ENCODE measurements at places on chromosomes 2 and 18. TPM values are rescaled to one million over a fixed set of nuclear protein-coding genes. Genes with fewer than 3 reads are reported as not detected.
A peak's percentile ranks its signal among the peaks of the same experiment; 100 is the strongest.

Gene MARCHF4
- total RNA-seq: not detected

Gene TWIST2
- total RNA-seq: not detected

Gene AKAIN1
- total RNA-seq: not detected

Gene ASTL
- total RNA-seq: not detected

Gene RNF144A
- total RNA-seq: 17.2 TPM

Gene DSG1
- total RNA-seq: not detected

Gene COL3A1
- total RNA-seq: not detected

Gene TMEM87B
- 8.0 TPM for total RNA-seq

Gene ANKRD30BL
- not detected for total RNA-seq

Gene ALPP
- not detected for total RNA-seq

- H3K27ac ChIP-seq: no peak overlapping the region
- H3K4me3 ChIP-seq: no peak overlapping the region
- peaks cover 11% of the 10 kb centered on the region for H3K36me3 ChIP-seq
- DNase-seq: no peak
- H3K4me1 ChIP-seq: peaks cover 5% of the 10 kb centered on the region
Observed at GRCh38 chr2:12978066-12978835, 261.5 kb downstream of the TRIB2 start.

GRCh38 chr2:122315306-122315705 lies 559.9 kb downstream of the TSN start:
- no peak overlapping the region for H3K27ac ChIP-seq
- H3K4me1 ChIP-seq: no peaks in the 10 kb centered on the region
- H3K36me3 ChIP-seq: no peaks in the 10 kb centered on the region
- H3K4me3 ChIP-seq: no peak overlapping the region
- H3K27me3 ChIP-seq: no peaks in the 10 kb centered on the region

GRCh38 chr2:86254576-86255538 lies 55.6 kb downstream of the MRPL35 start:
- no peaks in the 10 kb centered on the region for H3K36me3 ChIP-seq
- H3K4me1 ChIP-seq: no peaks in the 10 kb centered on the region
- H3K27ac ChIP-seq: no peak overlapping the region
- no peak for DNase-seq

- H3K27me3 ChIP-seq: no peaks in the 10 kb centered on the region
- H3K4me1 ChIP-seq: no peaks in the 10 kb centered on the region
- H3K27ac ChIP-seq: no peak overlapping the region
- no peaks in the 10 kb centered on the region for H3K36me3 ChIP-seq
- no peak for DNase-seq
- H3K4me3 ChIP-seq: no peak overlapping the region
Observed at GRCh38 chr2:211957799-211958198, 580.8 kb downstream of the ERBB4 start.

- no peaks in the 10 kb centered on the region for H3K4me1 ChIP-seq
- H3K36me3 ChIP-seq: no peaks in the 10 kb centered on the region
- no peak overlapping the region for H3K4me3 ChIP-seq
- DNase-seq: no peak
Observed at GRCh38 chr2:42021464-42021863, 26.4 kb upstream of the PKDCC start.

- peaks cover 21% of the 10 kb centered on the region for H3K36me3 ChIP-seq
- no peaks in the 10 kb centered on the region for H3K27me3 ChIP-seq
- H3K4me1 ChIP-seq: peaks cover 88% of the 10 kb centered on the region
- H3K4me3 ChIP-seq: peak overlapping the region; percentile 94
- H3K27ac ChIP-seq: peak overlapping the region; percentile 96
- peak; percentile 91 for DNase-seq
Observed at GRCh38 chr2:68774569-68775271, 40.1 kb downstream of the ARHGAP25 start.

- H3K27me3 ChIP-seq: peaks cover 15% of the 10 kb centered on the region
- DNase-seq: no peak
- H3K27ac ChIP-seq: no peak overlapping the region
- H3K36me3 ChIP-seq: no peaks in the 10 kb centered on the region
- no peak overlapping the region for H3K4me3 ChIP-seq
Observed at GRCh38 chr2:2016651-2017311, 272.5 kb upstream of the PXDN start.

DNA sequence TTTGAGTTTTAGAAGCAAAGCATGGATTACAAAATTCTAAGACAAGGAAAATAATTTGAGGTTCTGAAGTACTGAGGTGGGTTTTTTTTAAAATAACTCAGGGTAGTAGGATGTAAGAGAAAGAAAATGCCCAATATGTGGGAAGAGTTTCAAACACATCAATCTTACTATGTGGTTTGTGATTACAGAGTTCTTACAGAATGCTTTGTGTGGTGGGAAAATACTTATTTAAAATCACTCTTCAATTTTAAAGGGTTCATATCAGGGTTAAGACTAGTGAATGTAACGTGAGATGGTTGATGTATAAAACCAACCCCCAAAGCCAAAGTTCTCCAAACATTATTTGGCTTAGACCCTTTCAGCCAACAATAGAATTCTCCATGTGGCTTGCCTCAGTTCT lies 173.5 kb downstream of the UBE2E3 start:
- no peak overlapping the region for H3K4me3 ChIP-seq
- peak overlapping the region; percentile 2 for H3K27ac ChIP-seq
- H3K4me1 ChIP-seq: peaks cover 26% of the 10 kb centered on the region
- no peak for DNase-seq

DNA sequence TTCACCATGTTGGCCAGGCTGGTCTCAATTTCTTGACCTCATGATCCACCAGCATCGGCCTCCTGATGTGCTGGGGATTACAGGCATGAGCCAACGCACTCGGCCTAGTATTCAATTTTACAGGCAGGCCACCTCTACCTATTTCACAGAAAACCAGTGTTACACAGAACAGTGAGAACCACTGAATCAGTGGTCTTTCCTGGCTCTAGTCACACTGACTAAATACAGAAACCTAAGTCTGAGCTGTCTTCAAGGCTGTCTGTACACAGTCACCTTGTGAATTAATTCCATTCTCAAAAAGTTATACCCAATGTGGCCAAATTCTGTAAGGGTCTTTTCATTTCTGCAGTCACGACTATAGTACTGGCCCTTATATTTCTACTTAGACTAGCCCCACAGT lies 3.5 kb downstream of the RNF149 start:
- peak overlapping the region; percentile 96 for H3K4me3 ChIP-seq
- H3K36me3 ChIP-seq: peaks cover 15% of the 10 kb centered on the region
- peaks cover 69% of the 10 kb centered on the region for H3K4me1 ChIP-seq
- DNase-seq: peak; percentile 69
- peak overlapping the region; percentile 95 for H3K27ac ChIP-seq

GRCh38 chr2:23655934-23656596 lies 270.9 kb downstream of the ATAD2B start:
- DNase-seq: no peak
- no peak overlapping the region for H3K27ac ChIP-seq
- H3K27me3 ChIP-seq: peaks cover 2% of the 10 kb centered on the region
- no peak overlapping the region for H3K4me3 ChIP-seq

DNA sequence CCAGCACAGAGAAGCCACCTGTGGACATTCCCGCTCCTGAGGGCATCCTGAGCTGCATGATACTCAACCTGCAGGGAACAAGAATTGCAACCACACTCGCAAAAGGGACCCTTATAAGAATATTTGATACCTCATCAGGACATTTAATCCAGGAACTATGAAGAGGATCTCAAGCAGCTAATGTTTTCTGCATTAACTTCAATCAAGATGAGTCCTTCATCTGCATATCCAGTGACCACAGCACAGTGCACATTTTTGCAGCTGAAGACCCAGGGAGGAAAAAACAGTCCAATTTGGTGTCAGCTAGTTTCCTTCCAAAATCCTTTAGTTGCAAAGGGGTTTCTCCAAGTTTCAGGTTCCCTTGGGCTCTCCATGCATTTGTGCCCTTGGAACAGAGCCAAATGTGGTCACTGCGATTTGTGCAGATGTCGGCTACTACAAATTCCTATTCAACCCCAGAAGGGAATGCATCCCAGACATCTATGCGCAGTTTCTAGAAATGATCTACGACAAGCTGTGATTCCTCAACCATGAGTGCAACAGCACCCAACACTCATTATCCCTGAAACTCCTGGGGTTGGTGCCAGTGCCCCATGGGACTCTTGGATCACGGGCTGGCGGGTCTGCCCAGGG lies 23.3 kb upstream of the FHOD3 start:
- no peak overlapping the region for H3K27ac ChIP-seq
- H3K4me3 ChIP-seq: no peak overlapping the region
- no peak for DNase-seq
- peaks cover 24% of the 10 kb centered on the region for H3K27me3 ChIP-seq
- H3K4me1 ChIP-seq: no peaks in the 10 kb centered on the region
- no peaks in the 10 kb centered on the region for H3K36me3 ChIP-seq

DNA sequence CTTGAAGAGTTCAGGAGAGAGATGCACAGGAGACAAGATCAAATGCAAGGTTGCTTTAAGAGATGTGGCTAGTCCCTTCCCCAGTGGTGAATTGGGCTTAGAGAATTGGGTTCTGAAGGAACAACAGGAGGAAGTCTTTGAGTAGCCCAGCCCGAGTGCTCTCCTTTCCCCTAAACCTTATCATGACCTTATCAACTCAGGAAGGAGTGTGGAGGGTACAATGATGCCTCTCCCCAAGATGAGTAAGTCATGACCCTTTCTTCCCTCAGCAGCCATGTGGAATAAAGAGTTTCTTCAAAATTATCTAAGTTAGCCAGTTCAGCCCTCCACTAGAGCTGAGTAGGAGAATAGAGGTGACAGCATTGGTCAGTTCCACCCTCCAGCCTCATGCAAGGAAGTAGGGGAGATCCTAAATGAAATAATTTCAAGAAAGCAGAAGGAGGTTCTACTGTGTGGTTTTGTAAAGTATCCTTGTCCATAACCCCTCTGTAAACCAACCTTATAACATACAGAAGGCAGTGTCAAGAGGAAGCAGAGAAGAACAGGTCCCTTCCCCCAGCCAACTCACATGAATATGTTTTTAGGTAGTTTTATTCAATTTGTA lies 88.4 kb downstream of the ARHGAP15 start:
- no peaks in the 10 kb centered on the region for H3K36me3 ChIP-seq
- no peak overlapping the region for H3K4me3 ChIP-seq
- H3K27ac ChIP-seq: peak overlapping the region; percentile 31
- no peaks in the 10 kb centered on the region for H3K27me3 ChIP-seq
- H3K4me1 ChIP-seq: peaks cover 22% of the 10 kb centered on the region

DNA sequence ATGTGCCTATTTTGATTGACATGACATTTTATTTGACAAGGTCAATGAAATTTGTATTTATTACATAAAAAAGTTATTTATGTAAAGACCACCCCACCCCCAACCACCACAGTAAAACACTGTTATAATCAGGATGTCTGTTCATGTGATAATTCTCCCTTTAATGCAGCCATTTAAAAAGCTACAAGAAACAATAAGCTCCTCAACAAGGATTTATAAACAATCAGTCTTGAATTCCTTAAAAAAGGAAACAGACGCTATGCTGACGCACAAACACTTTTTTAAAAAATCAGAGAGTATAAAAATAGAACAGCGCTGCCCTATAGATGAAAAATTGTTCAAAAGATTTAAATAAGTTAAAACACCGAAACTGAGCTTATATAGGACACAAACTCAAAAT lies 102.2 kb downstream of the SOS1 start:
- H3K4me1 ChIP-seq: no peaks in the 10 kb centered on the region
- H3K27ac ChIP-seq: no peak overlapping the region
- no peaks in the 10 kb centered on the region for H3K27me3 ChIP-seq
- H3K36me3 ChIP-seq: peaks cover 4% of the 10 kb centered on the region

- H3K27me3 ChIP-seq: peaks cover 12% of the 10 kb centered on the region
Observed at GRCh38 chr18:48519431-48520100, 19.3 kb upstream of the CTIF start.

DNA sequence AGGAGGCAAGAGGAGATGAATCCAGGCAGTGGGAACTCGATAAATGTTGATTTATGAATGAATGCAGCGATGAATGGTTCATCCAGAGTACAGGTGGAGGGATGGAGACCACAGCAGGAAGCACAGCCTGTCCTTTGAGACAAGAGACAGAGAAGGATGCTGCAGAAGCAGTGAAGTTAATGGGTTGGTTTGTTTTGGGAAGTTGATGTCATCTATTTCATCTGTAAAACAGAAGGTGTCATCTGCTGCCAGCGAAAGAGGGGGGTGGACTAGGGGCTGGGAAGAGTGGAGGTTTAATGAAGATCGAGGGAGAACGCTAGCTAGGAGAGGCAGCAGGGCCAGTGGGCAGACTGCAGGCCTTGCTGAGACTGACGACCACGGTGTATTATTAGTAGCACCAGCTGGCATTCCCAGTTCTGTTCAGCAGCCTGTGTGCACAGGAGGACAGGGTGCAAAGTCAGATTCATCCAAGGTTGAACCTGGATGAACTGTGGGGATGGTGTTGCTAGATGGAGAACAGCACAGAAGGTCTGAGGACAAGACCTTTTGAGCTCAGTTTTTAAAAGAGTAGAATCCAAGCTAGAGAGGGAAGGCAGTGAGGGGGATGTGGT lies 120.3 kb upstream of the CAPN13 start:
- peak; percentile 25 for DNase-seq
- no peak overlapping the region for H3K4me3 ChIP-seq
- H3K27me3 ChIP-seq: no peaks in the 10 kb centered on the region
- H3K27ac ChIP-seq: no peak overlapping the region
- no peaks in the 10 kb centered on the region for H3K4me1 ChIP-seq

DNA sequence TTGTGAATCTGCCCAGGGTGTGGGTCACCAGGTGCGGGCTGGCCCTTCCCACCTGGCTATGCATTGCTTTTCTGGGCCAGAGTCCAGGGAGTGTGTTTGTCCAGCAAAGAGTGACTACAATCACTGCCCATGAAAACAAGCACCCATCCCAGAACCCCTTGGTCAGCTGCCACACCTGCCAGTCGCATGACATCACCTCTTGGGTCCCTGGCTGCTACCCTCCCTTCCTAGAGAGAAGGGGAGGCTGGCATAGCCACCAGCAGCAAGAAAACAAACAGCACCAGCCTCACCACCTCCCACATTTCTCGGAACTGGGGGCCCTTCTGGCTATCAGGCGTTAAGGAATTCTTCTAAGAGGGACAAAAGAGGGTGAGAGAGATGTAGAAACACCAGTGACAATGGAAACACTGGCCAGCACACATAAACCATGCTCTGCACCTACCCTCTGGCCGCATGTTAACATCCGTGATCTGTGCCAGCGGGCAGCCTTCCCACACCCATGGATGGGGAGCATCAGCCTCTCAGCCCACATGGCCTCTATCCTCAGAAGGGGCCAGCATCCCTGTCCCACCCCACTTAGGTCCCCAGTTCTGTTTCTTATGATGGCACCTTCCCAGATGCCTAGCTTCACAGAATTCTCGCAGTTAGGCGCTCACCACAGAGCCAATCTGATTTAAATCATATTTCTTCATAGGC lies 109.7 kb upstream of the GLI2 start:
- H3K4me3 ChIP-seq: no peak overlapping the region
- H3K4me1 ChIP-seq: no peaks in the 10 kb centered on the region
- H3K27ac ChIP-seq: no peak overlapping the region

GRCh38 chr2:190303647-190304046 lies 16.0 kb downstream of the HIBCH start:
- peaks cover 22% of the 10 kb centered on the region for H3K36me3 ChIP-seq
- no peak overlapping the region for H3K4me3 ChIP-seq
- H3K27ac ChIP-seq: no peak overlapping the region
- no peaks in the 10 kb centered on the region for H3K27me3 ChIP-seq
- DNase-seq: no peak

Measured in natural killer cell treated with Interleukin-12 subunit alpha and Interleukin-12 subunit beta and Interleukin-15 and Interleukin-18, amount 100 ng/mL, for 72 hours (primary cell).